Upper lobe of right lung (tissue), 1 donor: ENCODE measurements at places on chromosomes 5 and 9. TPM values are rescaled to one million over a fixed set of nuclear protein-coding genes. Genes with fewer than 3 reads are reported as not detected.
A peak's percentile ranks its signal among the peaks of the same experiment; 100 is the strongest.

DNA sequence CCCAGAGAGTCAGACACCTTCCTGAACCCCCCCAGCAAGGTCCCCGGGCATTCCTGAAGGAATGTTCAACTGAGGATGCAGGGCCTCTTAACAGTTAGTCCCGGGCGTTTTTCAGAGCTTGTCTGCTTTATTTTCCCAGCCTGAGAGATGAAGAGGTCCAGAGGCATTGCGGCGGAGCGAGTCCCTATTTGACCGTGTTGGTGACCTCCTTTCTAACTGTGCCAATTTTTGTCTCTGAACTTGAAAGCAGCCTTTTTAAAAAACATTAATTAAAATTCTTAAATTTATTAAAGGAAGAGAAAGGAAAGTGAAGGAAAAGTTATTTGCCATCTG is 433 bp upstream of the PTAR1 start:
- H3K27ac ChIP-seq = peak overlapping the region; percentile 98
- peak overlapping the region; percentile 80 for H3K4me3 ChIP-seq
- no peaks in the 10 kb centered on the region for H3K36me3 ChIP-seq
- H3K27me3 ChIP-seq = no peaks in the 10 kb centered on the region

DNA sequence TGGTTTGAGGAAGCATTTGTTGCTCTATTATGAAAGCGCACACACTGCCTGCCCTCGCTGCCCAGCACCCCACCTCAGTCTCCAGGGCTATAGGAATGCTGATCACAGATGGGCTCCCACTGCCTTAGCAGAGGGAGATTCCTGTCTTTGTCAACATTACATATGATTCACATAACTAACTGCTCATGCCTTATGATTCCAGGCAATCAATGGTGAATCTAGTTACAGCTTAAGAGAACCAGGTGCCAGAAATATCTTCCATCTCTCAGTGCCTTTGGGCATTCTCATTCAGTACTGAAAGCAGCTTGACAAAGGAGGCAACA is 458.9 kb upstream of the C9orf72 start:
- H3K4me3 ChIP-seq = no peak overlapping the region
- no peak for DNase-seq
- H3K27me3 ChIP-seq = no peaks in the 10 kb centered on the region

DNA sequence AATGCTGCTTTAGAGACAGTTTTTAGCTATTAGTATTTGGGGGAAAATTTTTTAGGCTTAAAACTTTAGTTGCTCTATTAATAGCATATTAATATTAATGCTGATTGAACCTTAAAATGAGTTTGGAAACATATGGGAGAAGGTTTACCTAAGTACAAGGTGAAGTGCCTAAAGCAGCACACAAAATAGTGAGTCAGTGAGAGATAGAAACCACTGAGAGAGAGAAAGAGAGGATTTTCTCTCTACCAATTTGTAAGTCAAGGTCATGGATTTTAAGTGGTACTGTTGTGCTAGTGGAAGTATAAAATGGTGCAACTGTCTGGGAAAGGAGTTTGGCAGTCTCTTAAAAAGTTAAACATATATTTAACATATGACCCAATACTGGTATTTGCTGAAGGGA is 64.9 kb downstream of the MARCHF3 start:
- no peaks in the 10 kb centered on the region for H3K36me3 ChIP-seq
- H3K27ac ChIP-seq = no peak overlapping the region
- H3K4me3 ChIP-seq = no peak overlapping the region
- H3K27me3 ChIP-seq = no peaks in the 10 kb centered on the region
- peaks cover 4% of the 10 kb centered on the region for H3K4me1 ChIP-seq

- no peaks in the 10 kb centered on the region for H3K27me3 ChIP-seq
- DNase-seq = no peak
- H3K36me3 ChIP-seq = peaks cover 47% of the 10 kb centered on the region
- no peak overlapping the region for H3K4me3 ChIP-seq
- no peak overlapping the region for H3K27ac ChIP-seq
Measured at GRCh38 chr5:32126691-32127090, 47.4 kb downstream of the GOLPH3 start.

GRCh38 chr5:157944077-157944633 is 85.2 kb upstream of the CLINT1 start:
- H3K27ac ChIP-seq = no peak overlapping the region
- DNase-seq = no peak
- no peaks in the 10 kb centered on the region for H3K4me1 ChIP-seq
- H3K4me3 ChIP-seq = no peak overlapping the region
- no peaks in the 10 kb centered on the region for H3K27me3 ChIP-seq

LCN9 gene
- total RNA-seq = not detected

HAVCR1 gene
- total RNA-seq = not detected

DNA sequence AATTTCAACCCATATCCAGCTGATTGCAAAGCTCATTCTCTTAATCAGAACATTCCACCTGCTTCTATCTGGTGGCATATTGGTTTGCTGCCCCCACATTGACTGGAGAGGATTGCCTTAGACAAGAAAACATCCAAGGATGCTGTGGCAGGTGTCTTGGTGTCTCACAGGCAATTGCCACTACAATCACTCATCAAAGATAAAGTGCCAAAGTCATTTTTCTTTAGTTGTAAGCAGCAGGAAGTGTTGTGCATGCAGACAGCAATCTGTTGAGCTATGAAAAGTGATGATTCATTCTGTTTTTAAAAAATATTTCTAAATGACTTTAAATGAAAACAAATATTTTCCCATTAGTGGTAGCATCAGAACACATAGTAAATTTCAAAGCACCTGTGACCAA is 53.9 kb downstream of the CDH6 start:
- no peaks in the 10 kb centered on the region for H3K27me3 ChIP-seq
- H3K27ac ChIP-seq = no peak overlapping the region
- no peak for DNase-seq
- H3K36me3 ChIP-seq = no peaks in the 10 kb centered on the region
- no peak overlapping the region for H3K4me3 ChIP-seq

GRCh38 chr5:108703313-108703712 is 44.4 kb upstream of the FER start:
- H3K4me3 ChIP-seq = no peak overlapping the region
- no peaks in the 10 kb centered on the region for H3K36me3 ChIP-seq
- no peak overlapping the region for H3K27ac ChIP-seq
- no peak for DNase-seq
- no peaks in the 10 kb centered on the region for H3K27me3 ChIP-seq

GRCh38 chr5:34517249-34517648 is 138.9 kb upstream of the RAI14 start:
- no peak overlapping the region for H3K27ac ChIP-seq
- no peaks in the 10 kb centered on the region for H3K36me3 ChIP-seq
- no peak overlapping the region for H3K4me3 ChIP-seq
- no peak for DNase-seq

GRCh38 chr5:151233616-151234085 is 9.8 kb upstream of the CCDC69 start:
- no peaks in the 10 kb centered on the region for H3K27me3 ChIP-seq
- peaks cover 14% of the 10 kb centered on the region for H3K4me1 ChIP-seq
- no peaks in the 10 kb centered on the region for H3K36me3 ChIP-seq
- H3K27ac ChIP-seq = no peak overlapping the region
- DNase-seq = no peak
- H3K4me3 ChIP-seq = no peak overlapping the region

DNA sequence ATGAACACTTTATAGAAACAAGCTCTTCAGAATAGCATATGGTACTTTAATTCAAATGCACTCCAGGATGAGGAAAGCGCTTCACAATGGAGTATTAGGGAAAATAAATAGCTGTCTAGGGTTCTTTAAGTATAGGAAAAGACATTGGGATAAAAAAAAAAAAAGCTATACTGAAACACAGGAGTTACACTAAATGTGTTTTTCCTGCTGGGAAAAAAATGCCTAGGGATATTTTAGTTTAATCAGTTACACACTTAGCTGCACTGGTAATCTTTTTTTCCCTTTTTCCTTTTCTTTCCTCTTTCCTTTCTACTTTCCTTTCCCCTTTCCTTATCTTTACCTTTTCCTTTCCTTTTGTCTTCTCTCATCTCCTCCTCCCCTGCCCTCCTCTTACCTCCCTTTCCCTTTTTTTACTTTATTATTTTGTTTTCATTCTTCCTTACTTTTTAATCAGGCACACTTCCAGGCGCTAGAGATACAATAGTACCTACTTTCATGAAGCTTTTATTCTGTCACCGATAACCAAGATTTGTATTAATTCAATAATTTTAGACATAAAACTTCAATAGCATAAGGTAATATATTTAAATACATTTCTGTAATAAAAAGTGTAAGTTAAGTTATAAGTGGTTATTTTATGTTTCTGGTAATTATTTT is 758.7 kb downstream of the CDH18 start:
- H3K4me3 ChIP-seq = no peak overlapping the region
- H3K4me1 ChIP-seq = no peaks in the 10 kb centered on the region
- no peak for DNase-seq
- no peak overlapping the region for H3K27ac ChIP-seq
- H3K27me3 ChIP-seq = no peaks in the 10 kb centered on the region
- no peaks in the 10 kb centered on the region for H3K36me3 ChIP-seq

DNA sequence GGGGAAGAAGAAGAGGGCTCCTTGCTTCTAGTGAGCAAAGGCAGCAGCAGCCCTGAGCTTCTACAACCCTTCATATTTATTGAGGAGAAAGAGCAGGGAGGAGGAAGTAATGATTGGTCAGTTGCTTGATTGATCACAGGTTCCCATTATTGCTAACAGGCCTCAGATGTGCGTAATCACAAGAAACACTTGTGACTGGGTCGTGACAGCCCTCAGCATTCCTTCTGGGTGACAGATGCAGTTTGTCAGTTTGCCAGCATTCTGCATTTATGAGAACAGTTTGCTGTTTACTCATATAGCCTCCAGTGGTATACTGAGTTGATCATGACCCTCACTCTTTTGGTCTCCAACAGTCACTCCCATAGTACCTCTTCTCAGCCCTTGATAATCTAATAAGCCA is 111.5 kb upstream of the TNC start:
- no peaks in the 10 kb centered on the region for H3K36me3 ChIP-seq
- H3K27me3 ChIP-seq = no peaks in the 10 kb centered on the region
- H3K27ac ChIP-seq = no peak overlapping the region
- H3K4me3 ChIP-seq = no peak overlapping the region

DNA sequence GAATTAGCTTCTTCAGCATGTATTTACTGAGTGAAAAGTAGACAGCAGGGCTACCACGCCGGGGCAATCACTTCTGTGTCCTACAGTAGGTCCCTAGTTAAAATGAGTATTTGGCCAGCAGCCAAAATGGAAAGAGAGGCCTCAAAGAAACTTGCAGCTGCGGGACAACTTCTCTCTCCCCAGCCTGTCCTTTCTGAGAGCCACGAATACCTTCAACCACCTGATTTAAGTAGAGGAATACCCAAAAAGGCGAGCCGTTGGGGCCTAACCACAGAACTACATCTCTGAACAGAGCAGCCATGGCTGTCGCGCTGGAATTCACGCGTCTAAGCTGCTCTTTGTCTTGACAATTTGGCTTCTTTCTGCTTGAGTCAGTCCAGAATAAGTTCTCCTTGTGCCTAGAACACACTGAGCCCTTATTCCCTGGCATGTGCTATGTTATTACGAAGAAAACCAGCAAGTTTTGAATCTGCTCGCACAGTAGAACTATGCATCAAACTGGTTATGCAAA is 43.8 kb upstream of the GOLPH3 start:
- no peak for DNase-seq
- no peak overlapping the region for H3K4me3 ChIP-seq
- peaks cover 5% of the 10 kb centered on the region for H3K4me1 ChIP-seq
- no peak overlapping the region for H3K27ac ChIP-seq

AOPEP gene
- total RNA-seq = 79.7 TPM

DNA sequence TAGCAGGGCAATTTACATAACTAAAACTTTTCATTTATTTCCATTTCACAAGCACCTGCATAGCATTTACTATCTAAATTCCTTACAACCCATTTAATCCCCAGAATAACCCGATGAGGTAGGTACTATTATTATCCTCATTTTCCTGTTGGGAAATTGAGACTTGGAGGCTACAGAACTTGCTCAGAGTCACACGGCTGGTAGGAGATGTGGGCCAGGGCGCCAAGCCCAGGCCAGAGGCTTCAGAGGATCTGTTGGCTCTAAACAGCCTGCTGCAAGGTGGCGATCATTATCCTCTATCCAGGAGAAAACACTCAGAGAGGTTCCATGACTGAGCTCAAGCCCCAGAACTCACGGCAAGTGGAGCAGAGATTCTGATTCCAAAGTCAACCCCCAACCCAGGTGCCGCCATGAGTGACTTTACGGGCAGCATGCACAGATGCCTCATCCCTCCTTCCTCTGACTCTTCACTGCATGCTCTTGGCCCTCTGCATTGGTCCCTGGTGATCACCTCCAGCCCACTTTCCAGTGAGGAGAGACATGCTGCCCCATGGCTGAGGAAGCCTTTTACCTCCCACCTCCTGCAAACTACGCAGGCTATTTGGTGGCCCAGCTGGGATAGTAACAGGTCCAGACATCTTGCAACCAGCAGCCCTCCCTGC is 168.4 kb upstream of the FSTL4 start:
- no peak overlapping the region for H3K4me3 ChIP-seq
- no peaks in the 10 kb centered on the region for H3K4me1 ChIP-seq
- H3K27ac ChIP-seq = no peak overlapping the region

- no peak for DNase-seq
- no peak overlapping the region for H3K4me3 ChIP-seq
- no peak overlapping the region for H3K27ac ChIP-seq
- no peaks in the 10 kb centered on the region for H3K27me3 ChIP-seq
- peaks cover 8% of the 10 kb centered on the region for H3K36me3 ChIP-seq
Measured at GRCh38 chr5:141547488-141547887, 58.6 kb downstream of the PCDHGC5 start.

SEMA6A gene
- 33.3 TPM for total RNA-seq

DNA sequence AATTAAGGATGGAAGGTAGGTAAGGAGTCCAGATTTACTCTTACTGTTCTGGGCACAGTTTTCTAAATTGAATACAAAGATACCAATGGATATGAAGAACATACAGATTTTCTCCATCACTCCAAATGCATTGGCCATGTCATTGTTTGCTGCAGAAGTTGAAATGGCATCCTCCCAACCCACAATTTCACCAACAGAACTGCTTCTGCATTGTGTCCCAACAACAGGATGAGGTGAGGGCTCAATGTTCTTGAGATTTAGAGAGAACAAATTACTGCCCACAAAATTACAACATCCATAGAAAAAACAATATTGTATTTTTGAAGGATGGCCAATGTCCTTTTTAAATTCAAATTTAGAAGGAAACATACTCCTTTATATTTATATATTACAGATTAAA is 88.9 kb downstream of the NUDT12 start:
- no peak overlapping the region for H3K4me3 ChIP-seq
- no peaks in the 10 kb centered on the region for H3K36me3 ChIP-seq
- H3K27ac ChIP-seq = no peak overlapping the region
- no peaks in the 10 kb centered on the region for H3K4me1 ChIP-seq
- H3K27me3 ChIP-seq = no peaks in the 10 kb centered on the region

CIZ1 gene
- 107 TPM for total RNA-seq

- H3K4me1 ChIP-seq = no peaks in the 10 kb centered on the region
- no peak overlapping the region for H3K4me3 ChIP-seq
- H3K27ac ChIP-seq = no peak overlapping the region
- no peaks in the 10 kb centered on the region for H3K27me3 ChIP-seq
- H3K36me3 ChIP-seq = peaks cover 10% of the 10 kb centered on the region
Measured at GRCh38 chr9:72935595-72935994, 17.3 kb downstream of the ALDH1A1 start.
